Hematopoietic multipotent progenitor cell treated with erythropoietin and hydrocortisone succinate and interleukin-3 and kit ligand, for 17 days (in vitro differentiated cells): ENCODE measurements at places on chromosomes 1 and 21.

DNA sequence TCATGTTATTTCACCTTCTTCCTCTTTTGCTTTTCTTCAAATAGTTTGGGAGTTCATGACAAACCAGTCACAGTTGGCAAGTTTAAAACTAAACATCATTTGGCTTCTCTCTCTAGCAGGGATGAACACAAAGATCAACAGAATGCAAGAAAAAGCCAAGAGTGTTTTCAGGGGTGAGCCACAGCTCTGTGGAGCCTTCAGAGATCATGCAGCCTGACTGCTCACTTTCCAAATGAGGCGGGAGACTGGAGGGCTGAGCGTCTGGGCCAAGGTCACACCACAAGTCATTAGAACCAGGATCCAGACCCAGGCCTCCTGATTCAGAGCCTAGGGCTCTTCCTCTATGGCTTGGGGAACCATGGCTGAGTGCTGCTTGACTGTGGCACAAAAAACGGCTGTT is 2.7 kb downstream of the DPT start:
- no peak for DNase-seq

GRCh38 chr1:78289603-78290002 is 201.2 kb upstream of the PTGFR start:
- no peak for DNase-seq

GRCh38 chr1:118335331-118335732 is 150.3 kb upstream of the SPAG17 start:
- no peak for DNase-seq

- no peak for DNase-seq
These were observed 1.4 kb upstream of the TNFRSF14 start for GRCh38 chr1:2554621-2555387.

- DNase-seq = no peak
These were observed 3.6 kb upstream of the SPATC1L start for GRCh38 chr21:46187814-46188213.

GRCh38 chr1:29441916-29442668 is 205.8 kb downstream of the PTPRU start:
- no peak for DNase-seq
